ENCODE measurements at places on chromosomes 2 and 18. TPM values are rescaled to one million over a fixed set of nuclear protein-coding genes. Genes with fewer than 3 reads are reported as not detected.

Gene NDC80
- total RNA-seq, result 29.7 TPM

Gene SPIRE1
- total RNA-seq, result 14.2 TPM

Gene NXPH2
- 3.1 TPM for total RNA-seq

Gene HRH4
- total RNA-seq, result not detected

Gene ACKR3
- total RNA-seq, result 87.6 TPM

Gene FHL2
- 11.1 TPM for total RNA-seq

Gene RIT2
- 0.81 TPM for total RNA-seq

Gene PDIA6
- total RNA-seq, result 408 TPM

Gene SLC19A3
- total RNA-seq, result 1.1 TPM

Gene OSR1
- total RNA-seq, result 0.17 TPM

Gene XIRP2
- 0.14 TPM for total RNA-seq

Gene CTDSP1
- 58.7 TPM for total RNA-seq

Gene ACYP2
- 5.6 TPM for total RNA-seq

Gene B3GNT2
- total RNA-seq, result 59.2 TPM

Gene GULP1
- total RNA-seq, result 15.3 TPM

Gene SCG2
- not detected for total RNA-seq

Gene ACOXL
- total RNA-seq, result 9.3 TPM

Gene RELCH
- 31.4 TPM for total RNA-seq

Gene ONECUT2
- total RNA-seq, result 3.4 TPM

DNA sequence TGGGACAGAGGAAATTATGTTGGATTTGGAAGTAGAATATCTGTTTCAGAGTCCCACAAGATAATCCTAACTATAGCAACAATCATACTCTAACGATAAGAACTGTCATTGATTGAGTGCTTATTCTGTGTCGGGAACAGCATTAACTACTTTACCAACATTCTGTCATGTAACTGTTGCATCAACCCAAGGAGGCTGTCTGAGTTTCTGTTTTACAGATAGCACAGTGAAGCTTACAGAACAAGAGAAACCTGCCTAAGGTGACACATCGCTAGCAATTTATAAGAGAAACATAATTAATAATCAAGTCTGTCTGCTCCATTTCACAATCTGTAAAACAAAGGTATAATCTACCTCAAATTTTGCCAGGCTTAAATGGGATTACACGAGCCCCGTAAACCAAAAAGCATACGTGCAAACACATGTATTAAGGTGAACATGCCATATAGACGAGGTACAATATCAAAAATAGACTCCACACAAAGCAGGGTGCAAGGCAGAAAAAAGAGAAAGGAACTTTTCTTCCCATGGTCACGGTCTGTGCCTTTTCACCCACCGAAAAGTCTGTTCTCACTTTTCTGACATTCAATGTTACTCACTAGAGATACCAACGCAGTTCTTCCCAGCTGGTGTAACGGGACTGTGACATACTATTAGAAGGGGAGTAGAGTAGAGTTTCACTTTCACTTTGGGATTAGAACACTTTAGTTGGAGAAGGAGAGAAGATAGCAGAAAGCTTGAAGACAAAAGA is 37.2 kb upstream of the SLC8A1 start:
- no peak for DNase-seq

GRCh38 chr2:159381574-159381973 is 95.1 kb upstream of the WDSUB1 start:
- DNase-seq, result no peak

DNA sequence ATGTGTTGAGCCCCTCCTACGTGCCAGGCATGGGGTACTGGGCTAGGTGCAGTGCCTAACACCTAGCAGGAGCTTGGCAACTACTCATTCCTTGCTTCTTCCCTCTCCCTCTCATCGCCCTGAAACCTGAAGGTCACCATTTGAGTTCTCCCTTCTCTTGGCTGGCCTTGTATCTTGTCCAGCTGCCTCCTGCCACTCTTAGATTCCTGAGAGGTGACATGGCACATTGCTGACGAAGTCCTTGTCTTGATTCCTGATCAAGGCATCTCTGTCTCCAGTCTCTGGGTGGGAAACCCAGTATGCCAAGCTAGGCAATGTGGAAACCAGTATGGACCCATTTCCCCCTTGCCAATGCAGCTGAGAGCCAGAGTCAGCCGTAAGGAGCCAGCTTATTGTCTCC is 9.0 kb upstream of the EFR3B start:
- no peak for DNase-seq

GRCh38 chr2:16002575-16002974 is 62.2 kb downstream of the MYCN start:
- no peak for DNase-seq

GRCh38 chr2:191892391-191892790 is 45.5 kb upstream of the CAVIN2 start:
- DNase-seq, result no peak

- DNase-seq, result peak; percentile 84
Measured at GRCh38 chr2:74499267-74499939, at the start of gene LBX2. LBX2 (minus strand) TSS chr2:74499603; CDS start chr2:74499537, 66 bp downstream.

GRCh38 chr2:162337868-162338267 is 6.1 kb upstream of the GCA start:
- DNase-seq, result no peak

- DNase-seq, result no peak
Measured at GRCh38 chr2:237147317-237147716, 61.6 kb downstream of the COPS8 start.

- no peak for DNase-seq
Measured at GRCh38 chr2:137123226-137123625, 357.9 kb downstream of the THSD7B start.

- DNase-seq, result no peak
Measured at GRCh38 chr2:112216167-112216566, 38.7 kb downstream of the ZC3H8 start.

DNA sequence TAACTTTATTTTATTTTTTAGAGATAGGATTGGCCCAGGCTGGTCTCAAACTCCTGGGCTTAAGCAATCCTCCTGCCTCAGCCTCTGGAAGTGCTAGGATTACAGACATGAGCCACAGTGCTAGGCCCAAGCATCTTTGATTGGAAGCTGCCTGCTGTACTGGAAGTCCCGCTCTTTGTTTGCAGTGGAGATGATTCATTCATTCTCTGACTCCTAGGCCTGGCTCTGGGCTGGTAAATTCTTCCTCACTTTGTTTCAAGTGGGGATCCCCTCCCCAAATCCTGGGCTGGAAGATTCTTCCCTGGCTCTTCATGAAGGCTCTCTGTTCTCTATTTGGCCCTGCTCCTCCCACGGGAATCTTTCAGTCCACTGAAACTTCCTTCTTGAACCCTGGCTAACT is 81.9 kb downstream of the NEURL3 start:
- no peak for DNase-seq

GRCh38 chr2:66481100-66481549 is 46.2 kb downstream of the MEIS1 start:
- peak; percentile 77 for DNase-seq

- DNase-seq, result peak; percentile 71
Measured at GRCh38 chr2:231917280-231918066, 8.7 kb downstream of the NPPC start.

DNA sequence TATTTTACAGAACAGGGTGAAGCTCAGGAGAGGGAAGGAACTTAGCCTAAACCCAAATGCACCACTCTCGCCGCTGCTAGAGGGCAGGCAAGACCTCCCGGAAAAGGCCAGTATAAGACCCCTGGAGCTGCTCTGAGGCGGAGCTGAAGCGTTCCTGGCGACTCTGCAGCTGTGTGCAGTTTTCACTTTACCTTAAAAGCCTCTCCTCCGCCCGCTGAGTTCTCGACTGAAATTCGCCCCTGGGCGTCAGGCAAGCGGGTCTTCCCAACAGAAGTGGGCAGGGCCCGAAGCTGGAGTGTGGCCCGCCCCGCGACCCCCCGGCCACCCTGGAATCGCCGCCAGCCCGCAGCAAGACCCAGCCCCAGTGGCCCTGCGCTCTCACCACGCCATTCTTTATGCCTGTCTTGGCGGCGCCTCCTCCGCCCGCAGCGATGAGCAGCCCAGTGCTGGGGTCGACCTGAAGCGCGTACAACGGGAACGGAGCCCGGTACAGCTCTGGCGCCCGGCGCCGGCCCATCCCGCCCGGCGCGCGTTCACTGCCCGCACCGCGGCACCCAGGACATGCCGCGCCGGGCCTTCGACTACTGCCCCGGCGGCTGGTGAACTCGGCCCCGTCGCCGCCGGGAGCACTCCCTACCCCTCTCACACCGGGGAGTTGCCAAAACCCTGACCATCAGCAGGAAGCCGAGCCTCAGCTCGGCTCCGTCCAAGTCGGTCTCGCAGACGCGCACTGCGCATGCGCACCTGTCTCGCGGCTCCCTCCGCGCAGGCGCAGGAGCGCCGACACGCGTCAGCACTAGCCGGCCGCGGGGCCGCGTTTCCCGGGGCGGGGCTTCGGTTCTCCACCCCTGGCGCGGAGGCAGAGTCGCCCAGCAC is at the start of gene PREB:
PREB (minus strand) TSS at position 732 of the 876 bp plus-strand sequence; CDS start at position 517, 215 bp downstream.
- DNase-seq, result peak; percentile 99

- DNase-seq, result no peak
Measured at GRCh38 chr18:77114415-77115191, 18.0 kb downstream of the MBP start.

DNA sequence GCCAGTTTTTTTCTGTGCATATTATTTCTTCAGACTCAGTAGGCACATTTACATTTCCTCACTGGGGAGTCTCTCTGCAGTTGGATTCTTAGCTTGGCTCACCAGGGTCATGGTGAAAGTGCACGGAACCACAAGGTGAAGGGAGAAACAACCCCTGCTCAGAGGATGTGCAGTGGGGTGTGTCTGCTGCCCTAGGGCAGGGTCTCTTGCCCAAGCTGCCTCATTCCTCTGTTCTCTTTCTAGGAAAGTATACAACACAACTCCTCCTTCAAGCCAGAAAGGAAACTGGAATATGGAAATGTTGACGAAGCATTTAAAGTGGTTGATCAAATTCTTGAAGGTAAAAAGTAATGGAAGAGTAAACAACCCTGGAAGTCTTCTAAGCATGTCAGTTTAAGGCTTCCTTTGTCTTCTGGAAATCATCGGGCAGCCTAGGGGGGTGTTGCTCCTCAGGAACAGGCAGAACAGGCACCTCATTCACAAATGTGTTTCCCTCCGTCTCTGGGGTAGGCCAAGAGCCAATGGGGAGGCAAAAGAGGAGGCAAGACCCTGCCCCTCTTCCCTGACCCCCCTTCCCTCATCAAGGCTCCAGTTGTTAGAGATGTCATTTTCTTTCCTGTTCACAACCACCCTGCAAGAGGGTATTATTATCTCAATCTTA is 41.4 kb downstream of the AOX1 start:
- DNase-seq, result no peak

DNA sequence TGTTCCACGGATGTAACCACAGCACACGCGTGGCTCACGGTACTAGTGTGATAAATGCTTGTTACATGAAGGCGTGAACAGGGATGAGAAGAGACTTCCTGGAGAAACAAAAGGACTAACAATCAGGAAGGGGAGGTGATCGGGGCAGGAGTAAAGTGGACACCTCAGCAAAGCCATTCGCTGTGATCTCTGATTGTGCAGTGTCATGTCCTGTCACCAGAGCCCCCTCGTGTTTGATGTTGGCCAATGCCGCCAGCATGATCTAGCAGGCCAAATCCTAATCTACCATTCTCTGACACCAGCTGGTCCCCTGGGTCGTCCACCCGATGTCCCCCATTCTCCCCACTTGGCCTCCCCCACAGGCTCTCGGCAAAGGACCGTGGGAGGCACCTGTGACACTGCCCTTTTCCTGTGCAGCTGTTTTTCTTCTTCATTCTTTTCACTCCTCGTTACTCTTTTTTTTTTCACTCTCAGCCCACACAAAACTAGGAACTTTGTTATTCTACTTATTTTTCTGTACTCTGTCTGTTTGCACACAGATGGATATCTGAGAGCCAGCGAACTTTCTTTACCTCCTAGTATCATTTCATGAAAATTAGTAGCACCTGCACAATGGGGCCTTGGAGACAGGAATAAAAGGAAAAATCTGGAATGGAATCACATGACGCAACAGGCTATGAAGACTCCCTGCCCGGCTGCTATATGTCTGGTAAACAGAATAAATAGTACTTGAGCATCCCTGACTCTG is 146.8 kb downstream of the TGIF1 start:
- peak; percentile 74 for DNase-seq

DNA sequence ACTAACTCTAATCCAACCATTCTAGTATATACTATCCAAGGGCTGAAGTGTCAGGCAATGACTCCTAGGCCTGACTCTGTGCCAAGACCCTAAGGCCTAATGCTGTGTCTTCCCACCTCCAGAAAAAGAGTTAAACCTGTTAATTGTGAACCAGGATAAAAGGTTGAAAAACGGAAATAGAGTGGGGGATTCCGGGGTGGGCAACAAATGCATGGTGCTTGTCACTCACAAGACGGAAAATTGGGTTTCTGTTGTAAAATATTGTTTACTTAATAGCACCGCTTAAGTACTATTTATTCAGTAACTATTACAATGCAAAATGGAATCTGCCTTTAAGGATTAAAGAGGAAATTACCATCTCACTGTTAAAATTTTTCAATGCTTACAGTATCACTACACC is 3.2 kb downstream of the STK17B start:
- DNase-seq, result no peak

GRCh38 chr2:128456281-128456680 is 137.6 kb upstream of the HS6ST1 start:
- DNase-seq, result peak; percentile 16

- no peak for DNase-seq
Measured at GRCh38 chr2:7633566-7634153, 716.4 kb downstream of the RNF144A start.

DNA sequence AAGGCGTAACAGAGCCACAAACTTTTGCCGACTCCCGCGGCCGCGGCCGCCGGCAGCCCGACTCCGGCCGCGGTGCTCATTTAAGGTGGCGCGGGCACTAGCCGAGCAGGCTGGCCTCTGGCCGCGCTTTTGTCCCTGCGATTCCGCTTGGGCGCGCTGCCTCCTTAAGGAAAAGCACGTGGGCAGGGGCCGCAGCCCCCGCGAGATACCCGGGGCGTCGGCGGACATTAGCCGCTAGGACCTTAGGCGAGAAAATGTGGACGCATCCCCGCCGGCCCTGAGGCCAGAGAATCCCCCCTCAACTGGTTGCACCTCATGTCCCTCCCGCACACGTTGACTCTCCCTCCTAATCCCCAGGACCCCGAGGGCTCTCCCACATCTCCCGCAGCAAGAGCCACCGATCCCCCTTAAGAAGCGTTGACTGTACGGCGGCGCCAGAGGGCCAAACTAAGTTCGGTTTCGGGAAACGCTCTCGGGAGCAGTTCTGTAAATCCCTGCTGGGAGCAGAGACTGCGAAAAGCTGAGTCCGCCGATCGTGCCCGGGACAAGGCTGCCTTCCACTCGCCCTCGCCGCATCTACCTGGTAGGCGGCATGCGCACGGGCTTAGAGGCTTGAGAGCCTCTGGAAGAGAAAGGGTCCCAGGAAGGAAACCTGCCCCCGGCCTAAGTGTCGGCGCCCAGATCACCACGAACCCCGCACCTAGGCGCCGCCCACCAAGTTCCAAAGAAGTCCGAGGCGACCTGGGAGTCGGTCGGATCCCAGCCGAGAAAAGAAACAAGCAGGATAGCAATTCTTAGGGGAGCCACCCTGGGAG is 1.8 kb upstream of the SATB2 start:
- peak; percentile 98 for DNase-seq

- DNase-seq, result no peak
Measured at GRCh38 chr2:132979339-132980093, 309.5 kb upstream of the LYPD1 start.

- DNase-seq, result no peak
Measured at GRCh38 chr2:177363332-177363731, 29.2 kb upstream of the AGPS start.

GRCh38 chr2:241978670-241979069 is 109.1 kb downstream of the RTP5 start:
- DNase-seq, result peak; percentile 1

All from endodermal cell (in vitro differentiated cells).